Mesenteric fat pad (tissue), 1 donor: ENCODE measurements at places on chromosomes 2 and 18. TPM values are rescaled to one million over a fixed set of nuclear protein-coding genes. Genes with fewer than 3 reads are reported as not detected.

GRCh38 chr2:145752091-145752806 lies 1232.3 kb upstream of the ZEB2 start:
- no peak for DNase-seq

DNA sequence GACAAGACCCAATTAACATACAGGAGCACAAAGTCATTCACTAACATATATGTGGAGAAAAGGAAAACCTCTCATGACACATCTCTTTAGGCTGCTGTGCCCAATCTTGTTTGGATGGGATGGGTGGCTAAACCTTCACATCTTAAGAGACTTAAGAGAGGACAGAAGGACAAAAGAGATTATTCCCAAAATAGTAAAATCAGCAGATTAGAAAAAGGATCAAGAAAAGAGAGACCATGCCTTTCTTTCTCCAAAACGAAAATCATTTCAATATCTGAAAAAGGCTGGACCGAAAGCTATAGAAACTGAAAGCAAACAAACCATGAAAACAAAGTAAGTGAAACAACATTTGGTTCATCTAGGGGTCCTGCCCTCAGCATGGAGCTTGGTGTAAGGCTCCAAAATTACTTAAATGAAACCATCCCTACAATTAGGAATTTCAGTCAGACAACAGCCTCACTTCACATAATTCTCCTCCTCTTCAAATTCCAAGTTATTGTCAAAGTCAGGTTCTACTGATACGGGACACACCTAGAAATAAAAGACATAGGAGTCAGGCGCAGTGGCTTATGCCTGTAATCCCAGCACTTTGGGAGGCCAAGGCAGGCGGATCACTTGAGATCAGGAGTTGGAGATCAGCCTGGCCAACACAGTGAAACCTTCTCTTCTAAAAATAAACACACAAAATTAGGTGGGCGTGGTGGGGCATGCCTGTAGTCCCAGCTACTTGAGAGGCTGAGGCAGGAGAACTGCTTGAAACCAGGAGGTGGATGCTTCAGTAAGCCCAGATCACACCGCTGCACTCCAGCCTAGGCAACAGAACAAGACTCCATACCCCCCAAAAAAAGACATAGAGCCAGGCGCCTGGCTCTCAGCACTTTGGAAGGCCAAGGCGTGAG lies 5.2 kb downstream of the STARD7 start:
- DNase-seq, result no peak

DNA sequence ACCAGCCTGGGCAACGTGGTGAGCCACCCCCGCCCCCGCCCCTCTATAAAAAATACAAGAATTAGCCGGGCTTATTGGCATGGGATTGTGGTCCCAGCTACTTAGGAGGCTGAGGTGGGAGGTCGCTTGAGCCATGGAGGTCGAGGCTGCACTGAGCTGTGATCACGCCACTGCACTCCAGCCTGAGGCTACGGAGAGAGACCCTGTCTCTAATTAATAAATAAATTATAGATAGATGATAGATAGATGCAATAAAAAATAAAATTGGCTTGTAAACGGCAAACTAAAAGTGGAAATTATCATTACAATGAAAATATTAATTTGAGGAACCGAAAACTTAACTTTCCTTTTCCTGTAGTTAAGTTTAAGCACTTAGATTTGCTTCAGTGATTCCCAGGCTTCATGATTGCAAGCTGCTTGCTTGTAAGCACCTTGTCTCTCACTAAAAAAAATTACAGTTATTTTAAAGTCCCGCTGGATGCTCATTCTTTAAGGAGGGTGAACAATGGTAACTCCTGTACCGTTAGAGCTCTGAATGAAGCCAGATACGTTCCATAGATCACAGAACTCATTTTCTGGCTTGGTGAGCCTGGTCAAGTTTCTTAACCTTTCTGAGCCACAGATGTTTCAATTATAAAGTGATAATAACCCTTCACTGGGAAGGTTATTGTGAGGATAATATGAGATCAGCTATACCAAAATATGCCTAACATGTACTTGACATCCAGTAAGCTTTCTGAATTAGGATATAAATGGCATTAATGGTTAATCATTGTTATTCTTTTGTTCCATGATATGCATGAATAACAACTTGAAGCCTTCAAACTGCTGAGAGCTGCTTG lies 9.3 kb upstream of the NARS1 start:
- DNase-seq, result no peak

DNA sequence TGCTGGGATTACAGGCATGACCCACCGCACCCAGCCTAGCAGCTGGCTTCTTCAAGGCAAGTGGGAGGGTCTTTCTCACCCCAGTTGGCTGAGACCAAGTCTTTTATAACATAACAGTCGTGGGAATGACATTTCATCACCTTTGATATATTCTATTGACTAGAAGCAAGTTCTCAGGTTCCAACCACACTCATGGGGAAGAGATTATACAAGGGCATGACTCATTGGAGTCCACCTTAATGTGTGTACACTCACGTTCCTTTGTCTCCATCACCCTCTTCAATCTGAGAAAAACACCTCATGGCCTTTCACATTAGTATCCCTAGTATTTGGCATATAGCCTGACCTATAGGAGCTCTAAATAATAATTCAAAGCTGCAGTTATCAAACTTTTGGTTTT lies 2.8 kb upstream of the BBS5 start:
- no peak for DNase-seq

DNA sequence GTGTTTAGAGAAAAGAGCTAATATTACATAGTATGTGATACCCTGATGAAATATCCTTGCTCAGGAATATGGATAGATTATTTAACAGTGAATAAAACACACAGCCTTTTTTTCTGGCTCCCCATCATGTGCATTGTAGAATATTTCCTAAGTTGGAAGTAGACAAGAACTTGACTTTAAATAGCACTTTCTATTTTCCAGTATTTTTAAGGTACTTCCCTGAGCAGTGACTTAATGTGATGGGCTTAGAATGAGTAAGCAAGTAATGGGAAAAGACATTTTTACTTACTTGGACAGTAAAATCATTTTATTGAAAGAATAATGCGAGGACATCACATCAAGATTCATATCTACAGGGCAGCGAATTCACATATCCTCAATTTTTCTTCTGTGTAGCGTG lies 176.7 kb upstream of the SLC8A1 start:
- no peak for DNase-seq

DNA sequence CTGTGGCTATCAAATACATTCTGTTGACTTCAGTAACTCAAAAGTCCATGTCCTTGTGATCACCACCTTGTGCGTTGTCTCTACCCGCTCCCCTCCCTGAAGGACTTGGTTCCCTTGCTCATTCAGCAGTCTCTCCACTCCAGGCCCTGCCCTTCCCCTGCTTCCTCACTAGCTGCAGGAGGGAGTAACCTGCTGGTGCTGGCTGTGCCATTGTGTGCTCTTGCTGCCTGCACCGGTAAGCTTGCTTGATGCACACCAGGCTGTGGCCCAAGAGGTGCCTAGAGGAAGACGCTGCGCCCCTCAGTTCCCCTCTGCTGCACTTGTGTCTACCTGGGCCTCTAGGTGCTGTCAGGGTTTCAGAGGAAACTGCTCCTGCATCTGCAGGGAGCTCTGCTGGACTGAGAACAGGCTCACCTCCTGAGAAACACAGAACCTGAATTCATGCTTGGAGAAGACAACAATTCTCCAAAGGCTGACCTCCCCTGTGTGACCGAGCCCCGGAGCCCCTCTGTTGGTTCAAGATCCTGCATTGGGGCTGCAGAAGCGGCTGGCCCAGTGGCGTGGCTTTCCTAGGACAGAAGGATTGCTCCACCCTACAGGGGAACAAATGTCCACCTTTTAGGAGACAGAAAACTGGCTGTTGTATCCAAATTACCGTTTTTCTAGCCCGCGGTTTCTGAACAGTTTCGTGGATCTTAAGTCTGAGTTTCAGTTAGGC lies 33.6 kb downstream of the PTPRM start:
- DNase-seq, result no peak

DNA sequence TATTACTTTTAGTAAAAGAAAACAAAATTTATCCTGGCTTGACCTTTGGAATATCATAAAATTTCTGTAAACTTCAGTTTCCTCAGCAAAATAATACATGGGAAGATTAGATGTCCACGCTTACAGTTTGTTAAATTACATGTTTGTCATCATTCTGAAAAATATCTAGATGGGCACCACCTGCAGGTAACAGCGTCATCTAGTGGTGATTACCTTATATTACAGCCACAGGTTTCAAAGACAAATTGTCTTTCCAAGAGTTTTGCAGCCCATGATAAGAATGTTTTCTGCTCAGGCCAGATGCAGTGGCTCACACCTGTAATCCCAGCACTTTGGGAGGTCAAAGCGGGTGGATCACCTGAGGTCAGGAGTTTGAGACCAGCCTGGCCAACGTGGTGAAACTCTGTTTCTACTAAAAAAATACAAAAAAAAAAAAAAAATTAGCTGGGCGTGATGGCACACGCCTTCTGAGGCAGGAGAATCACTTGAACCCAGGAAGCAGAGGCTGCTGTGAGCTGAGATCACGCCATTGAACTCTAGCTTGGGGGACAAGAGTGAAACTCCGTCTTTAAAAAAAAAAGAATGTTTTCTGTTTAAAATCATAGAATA lies 96.3 kb upstream of the RASGRP3 start:
- DNase-seq, result no peak

DNA sequence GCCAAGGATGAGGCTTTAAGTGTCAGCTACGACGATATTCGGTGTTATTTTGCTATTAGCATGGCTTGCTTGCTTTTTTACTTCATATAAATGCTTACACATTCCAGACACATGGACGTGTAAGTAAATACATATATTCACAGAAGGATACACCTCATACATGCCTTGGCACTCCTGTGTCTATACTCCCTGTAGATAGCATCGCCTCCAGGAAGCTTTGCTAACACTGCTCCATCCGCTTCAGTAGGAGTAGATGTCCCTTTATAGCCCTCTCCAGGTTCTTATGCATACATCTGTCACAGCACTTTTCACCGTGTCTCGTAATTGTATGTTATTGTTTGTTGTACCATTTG lies 27.5 kb upstream of the KCTD1 start:
- DNase-seq, result no peak

- DNase-seq, result no peak
Observed at GRCh38 chr2:207233731-207234130, 68.0 kb upstream of the KLF7 start.

DNA sequence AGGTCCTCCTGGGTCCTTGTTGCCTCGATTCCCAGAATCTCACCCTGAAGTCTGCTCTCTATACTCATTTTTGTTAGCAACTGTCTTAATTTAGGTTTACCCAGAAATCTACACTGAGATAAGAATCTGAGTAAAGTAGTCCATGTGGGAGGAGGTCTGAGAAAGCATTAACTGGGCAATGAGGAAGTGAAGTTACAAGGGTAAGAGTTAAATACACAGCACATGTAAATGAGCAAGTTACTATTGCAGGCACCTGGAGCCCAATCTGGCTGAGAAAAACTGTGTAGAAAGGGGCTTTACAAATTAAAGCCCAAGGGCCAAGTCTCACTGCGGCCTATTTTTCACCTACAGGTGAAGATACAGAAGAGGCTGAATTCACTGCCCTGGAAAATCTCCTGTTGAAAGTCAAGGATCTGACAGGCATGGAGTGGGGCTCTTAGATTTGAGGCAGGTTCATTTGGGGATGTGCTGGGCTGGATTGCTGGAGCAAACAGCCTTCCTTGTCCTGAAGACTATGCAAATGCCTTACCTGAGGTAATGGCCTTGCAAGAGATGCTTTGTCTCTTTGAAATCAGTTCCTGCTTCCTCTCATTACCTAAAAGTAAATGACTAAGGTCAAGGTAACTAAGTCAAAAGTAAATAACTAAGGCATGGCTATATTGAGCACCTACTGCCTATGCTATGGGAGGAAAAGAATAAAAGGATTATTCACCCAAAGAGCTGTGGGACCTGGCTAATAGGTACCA lies 84.4 kb upstream of the DYNAP start:
- DNase-seq, result no peak

- no peak for DNase-seq
Observed at GRCh38 chr2:148987286-148987685, 51.2 kb upstream of the LYPD6B start.

The TLX2 gene
- not detected for total RNA-seq

The DPP4 gene
- total RNA-seq, result 6.9 TPM

The CDH19 gene
- 0.35 TPM for total RNA-seq

The PXDN gene
- 228 TPM for total RNA-seq

The GEN1 gene
- 5.1 TPM for total RNA-seq

The MRO gene
- total RNA-seq, result 2.9 TPM
